ENCODE measurements at places on chromosomes 3 and 15. TPM values are rescaled to one million over a fixed set of nuclear protein-coding genes. Genes with fewer than 3 reads are reported as not detected.

SCN5A gene
- polyA plus RNA-seq: 1.1 TPM

VEPH1 gene
- polyA plus RNA-seq: 0.37 TPM

AHSG gene
- polyA plus RNA-seq: 0.71 TPM

ST8SIA2 gene
- polyA plus RNA-seq: 0.06 TPM

REC114 gene
- polyA plus RNA-seq: not detected

SLC38A3 gene
- polyA plus RNA-seq: 0.14 TPM

GOLGA6D gene
- polyA plus RNA-seq: not detected

GALNT15 gene
- 121 TPM for polyA plus RNA-seq

PLA1A gene
- 1.2 TPM for polyA plus RNA-seq

ZBTB20 gene
- polyA plus RNA-seq: 1.5 TPM

AMOTL2 gene
- polyA plus RNA-seq: 49.6 TPM

CACNA2D3 gene
- polyA plus RNA-seq: 0.57 TPM

PEAK1 gene
- 15.7 TPM for polyA plus RNA-seq

LCTL gene
- not detected for polyA plus RNA-seq

LEO1 gene
- polyA plus RNA-seq: 12.7 TPM

ETFA gene
- 99.8 TPM for polyA plus RNA-seq

GP5 gene
- polyA plus RNA-seq: 0.10 TPM

NMB gene
- polyA plus RNA-seq: 11.3 TPM

POPDC2 gene
- polyA plus RNA-seq: 65.7 TPM

EPHA3 gene
- polyA plus RNA-seq: 13.6 TPM

GXYLT2 gene
- 2.6 TPM for polyA plus RNA-seq

GABRG3 gene
- polyA plus RNA-seq: not detected

IGSF11 gene
- 0.99 TPM for polyA plus RNA-seq

Data from urinary bladder (tissue), 4 donors.